ENCODE measurements at places on chromosomes 16 and 17.
A peak's percentile ranks its signal among the peaks of the same experiment; 100 is the strongest.

DNA sequence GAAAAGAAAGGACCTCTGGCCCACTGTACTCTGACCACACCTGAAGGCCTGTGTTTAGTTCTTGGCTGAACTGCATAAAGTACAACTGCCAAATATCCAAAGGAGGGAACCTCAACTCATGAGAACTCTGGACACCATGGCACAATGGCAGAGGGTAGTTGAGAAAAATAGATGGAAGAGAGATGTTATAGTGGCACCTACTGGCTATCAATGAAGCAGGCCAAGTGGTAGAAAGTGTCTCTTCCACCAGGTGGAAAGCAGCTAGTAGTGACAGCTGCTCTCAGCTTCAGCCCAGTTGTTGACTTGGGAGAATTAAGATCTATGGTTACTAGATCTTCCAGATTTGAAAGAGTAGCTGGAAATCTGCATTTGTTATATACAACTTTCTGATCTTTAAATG is 3.2 kb downstream of the MED31 start:
- DNase-seq = no peak

DNA sequence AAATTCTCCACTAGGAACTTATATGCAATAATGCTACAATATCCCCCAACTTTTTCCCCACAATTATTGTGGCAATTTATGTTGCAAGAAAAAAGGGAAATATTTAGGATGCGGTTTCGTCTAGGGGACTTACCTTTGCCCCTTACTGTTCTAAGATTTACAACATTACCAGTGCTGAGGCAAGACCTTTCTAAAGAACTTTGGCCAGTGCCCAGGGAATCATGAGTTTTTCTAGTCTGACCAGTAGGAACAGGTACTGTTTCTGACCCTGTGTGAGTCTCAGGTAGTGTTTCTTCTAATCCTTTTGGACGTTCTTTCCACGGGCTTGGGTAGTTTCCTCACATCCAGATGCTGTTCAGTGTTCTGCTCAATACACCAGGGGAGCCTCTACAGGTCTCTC is 373.7 kb downstream of the HAPSTR1 start:
- DNase-seq = no peak

- DNase-seq = peak; percentile 24
These were observed 1.1 kb downstream of the CD79B start for GRCh38 chr17:63930951-63931575.

DNA sequence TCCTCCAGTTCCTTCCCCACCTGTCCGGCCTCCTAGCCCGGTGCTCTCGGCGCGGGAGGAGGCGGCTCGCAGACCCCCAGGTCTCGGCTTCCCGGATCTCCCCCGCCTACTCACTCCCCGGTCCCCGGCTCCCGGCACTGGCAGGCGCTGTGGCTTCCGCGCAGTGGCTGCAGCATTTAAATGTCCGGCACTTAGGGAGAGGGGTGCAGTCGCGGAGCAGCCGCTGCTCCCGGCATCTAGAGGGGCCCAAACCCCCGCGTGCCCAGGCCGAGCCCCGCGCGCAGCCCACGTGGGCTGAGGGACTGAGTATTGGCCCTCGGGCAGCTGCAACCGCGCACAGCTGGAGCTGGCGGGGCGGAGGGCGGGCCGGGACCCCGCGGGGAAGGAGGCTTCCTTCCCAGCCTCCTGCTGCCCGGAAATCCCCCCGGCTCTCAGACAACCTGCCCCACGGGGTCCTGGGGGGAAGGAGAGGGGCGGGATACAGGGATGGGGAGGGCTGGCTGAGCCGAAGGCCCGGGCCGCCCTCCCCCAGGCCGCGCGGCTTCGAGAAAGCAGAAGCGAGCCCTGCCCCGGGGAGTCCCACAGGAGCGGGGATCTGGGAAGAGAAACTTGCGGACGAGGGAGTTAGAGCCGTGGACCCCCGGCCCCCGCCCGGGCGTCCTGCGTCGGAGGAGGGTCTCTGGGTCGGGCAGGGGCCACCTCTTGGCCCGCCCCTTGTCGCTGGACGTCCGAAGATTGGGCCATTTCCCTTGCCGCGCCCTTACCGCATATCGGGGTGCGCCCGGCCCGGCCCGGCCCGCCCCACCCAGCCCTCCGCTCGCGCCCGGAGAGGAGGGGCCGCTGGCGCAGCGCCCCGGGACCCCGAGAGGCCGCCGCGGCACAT is at the start of gene MMP25:
TSS of gene MMP25 (plus strand) at position 804 of the 883 bp plus-strand sequence. CDS start 357 bp downstream, outside the sequence.
- no peak for DNase-seq

DNA sequence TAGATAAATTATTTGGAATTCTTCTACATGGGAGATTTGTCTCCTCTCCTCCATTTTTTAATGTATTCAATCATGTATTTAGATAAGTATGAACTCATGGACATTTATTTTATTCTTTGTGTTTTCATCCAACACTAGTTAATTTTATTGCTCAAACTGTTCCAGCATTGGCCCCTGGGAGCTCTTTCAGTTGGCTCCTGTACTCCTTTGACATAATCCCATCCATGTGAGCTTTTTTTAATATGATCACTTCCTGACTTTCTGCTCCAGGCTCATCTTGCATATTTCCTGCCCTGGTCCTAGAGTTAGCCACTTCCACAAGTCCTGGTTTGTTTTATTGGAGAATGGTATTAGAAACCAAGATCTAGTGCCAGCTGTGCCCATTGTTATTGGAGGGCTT is 419.0 kb upstream of the CDH11 start:
- no peak for DNase-seq

- no peak for DNase-seq
These were observed 60.7 kb upstream of the METRNL start for GRCh38 chr17:83018658-83019193.

- DNase-seq = no peak
These were observed 49.4 kb upstream of the MSI2 start for GRCh38 chr17:57206928-57207327.

GRCh38 chr16:69438465-69438864 is 14.0 kb downstream of the CYB5B start:
- no peak for DNase-seq

DNA sequence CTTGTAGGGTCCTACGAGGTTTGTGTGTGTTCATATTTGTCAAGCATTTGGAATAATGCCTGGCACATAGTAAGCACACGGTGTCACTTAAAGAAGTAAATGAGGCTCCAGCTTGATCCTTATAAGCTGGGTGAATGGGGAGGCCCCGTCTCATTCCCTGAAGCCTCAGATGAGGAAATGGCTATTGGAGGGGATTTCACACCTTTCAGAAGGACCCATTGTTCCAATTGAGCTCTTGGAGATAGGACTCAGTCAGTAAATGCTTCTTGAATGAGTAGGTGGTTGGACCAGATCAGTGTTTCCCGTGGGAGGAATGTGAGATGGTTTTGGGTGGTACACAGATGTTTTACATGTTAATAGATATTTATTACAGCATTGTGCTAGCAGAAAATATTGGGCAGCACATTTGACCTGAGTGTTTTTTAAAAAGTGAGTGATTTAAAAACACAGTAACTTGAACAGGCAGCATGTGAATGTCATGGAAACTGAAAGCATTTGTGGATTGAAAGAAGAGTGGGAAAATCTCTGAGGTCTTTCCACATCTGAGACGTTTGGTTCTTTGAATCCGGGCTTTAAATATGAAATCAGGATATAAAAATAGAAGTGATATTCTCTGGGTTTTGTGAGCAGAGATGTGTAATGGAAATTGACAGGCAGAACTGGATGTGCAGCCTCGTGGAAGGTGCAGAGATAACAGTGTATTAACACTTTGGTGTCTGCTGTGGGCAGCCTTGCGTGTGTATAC is 36.4 kb upstream of the ARHGAP17 start:
- DNase-seq = no peak

GRCh38 chr17:29255926-29256522 is 9.4 kb downstream of the CRYBA1 start:
- no peak for DNase-seq

GRCh38 chr17:64192589-64192988 is 62.6 kb upstream of the ERN1 start:
- no peak for DNase-seq

- no peak for DNase-seq
These were observed 6.2 kb downstream of the C16orf89 start for GRCh38 chr16:5059386-5060072.

- no peak for DNase-seq
These were observed 1.1 kb downstream of the GPS2 start for GRCh38 chr17:7313890-7314718.

DNA sequence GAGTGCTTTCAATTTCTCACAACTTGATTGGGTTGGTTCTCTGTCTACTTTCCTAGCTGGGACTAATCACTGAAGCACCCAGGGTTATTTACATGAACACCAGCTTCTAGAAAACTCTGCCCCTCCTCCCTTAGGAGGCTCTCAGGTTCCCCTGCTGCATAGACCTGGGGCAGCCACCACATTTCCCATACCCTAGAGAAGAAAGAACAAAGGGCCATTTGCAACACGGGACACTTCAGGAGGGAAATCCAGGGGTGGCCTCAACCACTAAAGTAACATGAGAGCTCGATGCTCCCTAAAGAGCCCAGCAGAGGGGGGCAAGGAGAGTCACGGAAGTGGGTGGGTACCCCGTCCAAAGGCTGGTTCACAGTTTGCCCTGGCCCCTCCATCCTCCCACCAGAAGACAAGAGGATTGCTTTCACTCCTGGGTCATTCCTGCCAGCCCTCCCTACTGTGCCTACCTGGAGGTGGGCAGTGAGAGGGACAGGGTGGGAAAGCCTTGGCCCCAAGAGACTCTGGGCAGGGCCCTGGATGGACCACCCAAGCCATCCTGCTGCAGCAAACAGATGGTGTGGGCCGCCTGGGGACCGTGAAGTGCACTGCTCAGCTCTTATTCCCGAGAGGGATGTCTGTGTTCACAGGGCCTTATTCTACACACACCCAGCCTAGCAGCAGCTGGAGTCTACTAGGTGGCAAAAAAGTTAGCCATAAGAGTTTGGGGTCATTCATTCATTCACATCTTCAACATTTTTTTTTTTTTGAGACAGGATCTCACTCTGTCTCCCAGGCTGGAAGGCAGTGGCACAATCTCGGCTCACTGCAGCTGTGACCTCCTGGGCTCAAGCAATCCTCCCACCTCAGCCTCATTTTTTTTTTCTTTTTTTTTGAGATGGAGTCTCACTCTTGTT is 392.1 kb downstream of the SOX9 start:
- DNase-seq = no peak

DNA sequence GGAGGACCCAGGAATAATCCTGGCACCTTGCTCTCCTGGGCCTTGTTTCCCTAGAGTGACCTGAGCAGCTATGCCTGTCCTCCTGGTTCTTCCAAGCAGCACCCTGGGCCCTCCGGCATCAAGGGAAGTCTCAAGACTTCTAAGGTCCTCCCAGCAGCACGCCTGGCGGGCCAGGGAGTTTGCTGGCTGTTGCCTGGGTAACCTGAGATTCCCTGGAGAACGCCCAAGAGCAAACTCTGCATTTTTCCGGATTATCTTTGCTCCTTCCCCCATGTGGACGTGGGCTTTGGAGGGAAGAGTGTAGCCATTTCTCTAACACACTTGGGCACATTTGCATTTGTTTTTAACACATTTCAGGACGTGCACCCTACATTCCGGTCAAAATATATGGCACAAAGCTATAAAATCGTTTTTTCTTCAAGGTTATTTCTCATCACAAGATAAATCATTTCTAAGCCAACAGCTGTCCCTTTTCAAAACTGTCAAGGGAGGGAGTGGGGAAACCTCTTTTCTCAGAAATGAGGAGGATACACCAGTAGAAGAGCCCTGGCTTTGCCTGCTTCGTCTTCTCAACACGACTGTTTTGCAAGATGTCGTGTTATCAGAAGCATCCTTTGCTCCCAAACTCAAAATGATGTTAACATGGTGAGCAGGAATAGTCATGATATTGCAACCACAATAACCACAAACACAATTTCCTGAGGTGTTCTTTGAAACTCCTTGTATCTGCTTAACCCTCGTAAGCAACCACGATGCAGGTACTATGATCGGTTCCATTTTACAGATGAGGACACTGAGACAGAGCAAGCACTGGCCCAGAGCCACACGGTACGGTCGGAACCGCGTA is 116.5 kb downstream of the ADCY9 start:
- DNase-seq = no peak

DNA sequence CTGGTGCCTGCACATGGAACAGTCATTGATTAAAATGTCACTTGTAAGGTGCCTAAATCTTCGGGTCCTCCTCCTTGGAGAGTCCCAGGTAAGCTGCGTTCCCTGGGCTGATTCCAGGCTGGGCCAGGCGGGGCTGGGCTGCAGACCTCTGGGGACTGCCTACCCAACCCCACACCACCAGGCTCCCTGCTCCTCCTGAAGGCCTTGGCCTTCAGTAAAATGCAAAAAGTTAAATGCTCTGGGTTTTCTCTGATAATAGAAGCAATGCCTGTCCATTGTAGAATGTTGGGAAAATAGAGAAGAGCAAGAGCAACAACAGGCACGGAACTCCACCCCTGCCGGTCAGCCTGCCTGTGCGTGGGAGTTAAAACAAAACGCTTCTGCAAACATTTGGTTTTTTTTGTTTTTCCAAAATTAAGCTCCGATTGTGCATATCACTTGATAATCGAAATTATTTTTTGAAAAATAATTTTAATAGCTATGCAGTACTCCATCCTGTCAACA is 363.9 kb downstream of the SEC14L1 start:
- no peak for DNase-seq

DNA sequence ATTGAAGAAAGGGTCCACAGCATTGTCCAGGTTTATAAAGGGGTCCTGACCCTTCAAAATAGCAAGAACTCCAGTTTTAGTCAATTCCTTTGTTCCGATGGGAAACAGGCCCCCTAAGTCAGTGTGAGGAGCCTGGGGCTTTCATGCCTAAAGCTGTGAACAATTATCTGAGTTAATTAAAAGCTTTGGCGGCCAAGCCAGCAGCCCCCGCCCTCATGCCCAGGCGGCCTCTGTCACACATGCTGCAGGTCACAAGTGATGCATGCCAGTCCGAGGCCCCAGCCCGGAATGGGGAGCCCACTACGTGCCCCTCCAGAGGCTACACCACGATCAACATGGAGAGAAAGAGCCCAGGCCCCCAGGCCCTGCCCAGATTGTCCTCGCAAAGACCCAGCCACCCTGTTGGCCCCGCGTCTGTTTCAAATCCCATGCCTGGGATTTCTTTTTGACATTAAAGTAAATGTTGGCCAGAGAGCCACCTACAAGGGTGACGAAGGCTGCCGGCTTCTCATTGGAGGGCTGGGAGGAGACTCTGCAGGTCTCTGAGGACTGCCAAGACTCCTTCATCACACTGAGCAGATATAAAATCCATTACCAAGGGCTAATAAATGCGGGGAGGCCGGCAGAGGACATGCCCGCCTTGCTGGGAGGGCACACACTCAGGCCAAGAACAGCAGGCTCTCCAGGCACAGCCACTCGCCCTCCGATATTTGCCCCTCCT is 14.5 kb upstream of the PITPNM3 start:
- DNase-seq = no peak

DNA sequence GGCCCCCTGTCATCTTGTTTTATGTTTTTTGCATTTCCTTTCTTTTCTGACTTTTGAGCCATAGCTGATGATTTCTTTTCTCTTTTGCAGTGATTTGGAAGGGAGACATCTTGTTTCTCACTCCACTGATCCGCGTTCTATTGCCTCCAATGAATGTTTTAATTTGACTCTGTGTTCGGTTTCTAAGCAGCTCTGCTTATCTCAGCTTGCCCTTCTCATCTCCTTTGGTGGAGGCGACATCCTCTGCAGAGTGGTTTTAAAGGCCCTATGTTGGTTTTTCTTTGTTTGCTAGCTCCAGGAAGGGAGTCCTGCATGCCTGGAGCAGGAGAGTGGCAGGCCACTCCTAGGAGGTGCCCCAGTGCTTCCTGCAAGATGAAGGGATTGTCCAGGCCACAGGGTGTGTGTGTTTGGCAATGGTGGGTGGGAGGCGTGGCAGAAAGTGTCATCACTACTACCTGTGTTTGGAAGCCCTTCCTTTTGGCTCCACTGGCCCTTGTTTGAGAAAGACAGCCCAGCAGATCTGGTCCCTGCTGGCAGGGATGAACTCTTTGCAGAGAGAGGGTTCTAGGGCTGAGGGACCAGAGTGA is 13.6 kb downstream of the SMPD3 start:
- no peak for DNase-seq

GRCh38 chr17:65742403-65743307 is 181.2 kb upstream of the AXIN2 start:
- DNase-seq = no peak

Measured in stimulated activated CD4-positive, alpha-beta T cell treated with anti-CD3 and anti-CD28 coated beads, TNF-alpha, amount 100 ng/mL, for 48 hours (primary cell).